Effector memory CD8-positive, alpha-beta T cell (primary cell): ENCODE measurements at places on chromosomes 5 and 9.

- DNase-seq: no peak
These were observed 376.8 kb downstream of the PIK3R1 start for GRCh38 chr5:68592351-68592750.

GRCh38 chr9:89743216-89743572 lies 138.4 kb downstream of the GADD45G start:
- peak; percentile 3 for DNase-seq

DNA sequence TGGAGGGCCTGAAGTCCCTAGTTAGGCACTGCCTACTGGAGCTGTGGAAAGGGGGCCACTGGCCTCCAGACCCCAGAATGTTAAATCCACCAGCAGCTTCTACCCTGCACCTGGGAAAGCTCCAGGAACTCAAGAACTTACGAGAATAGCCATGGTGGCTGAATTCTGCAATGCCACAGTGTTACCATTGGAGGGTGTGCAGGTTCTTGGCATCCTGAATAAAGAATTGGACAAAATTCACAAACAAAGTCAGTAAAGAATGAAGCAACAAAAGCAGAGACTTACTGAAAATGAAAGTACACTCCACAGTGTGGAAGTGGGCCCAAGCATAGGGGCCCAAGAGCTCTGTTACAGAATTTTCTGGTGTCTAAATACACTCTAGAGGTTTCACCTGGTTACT lies 107.0 kb downstream of the PRDM9 start:
- no peak for DNase-seq

- no peak for DNase-seq
These were observed 5.8 kb downstream of the UNC5A start for GRCh38 chr5:176816043-176816745.

GRCh38 chr9:37148181-37148580 lies 27.8 kb downstream of the ZCCHC7 start:
- DNase-seq: no peak

- no peak for DNase-seq
These were observed 107.2 kb downstream of the PDE4D start for GRCh38 chr5:59786334-59786805.

DNA sequence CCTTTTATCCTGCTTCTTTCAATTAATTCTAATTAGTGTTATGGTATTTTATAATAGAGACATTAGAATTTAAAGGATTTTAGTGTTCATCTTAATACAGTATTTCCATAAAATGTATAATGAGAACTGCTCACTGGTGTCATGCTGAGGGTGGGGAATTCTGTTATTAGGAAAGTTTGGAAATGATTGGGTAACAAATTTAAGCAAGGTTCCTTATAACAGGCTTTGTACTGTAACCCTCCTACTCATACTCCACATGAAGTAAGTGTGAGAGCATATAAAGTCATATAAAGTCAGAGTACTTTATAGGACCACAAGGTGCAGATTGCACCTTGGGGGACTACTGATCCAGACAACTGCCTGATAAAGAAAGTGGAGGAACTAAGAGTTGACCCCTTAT lies 42.2 kb downstream of the SV2C start:
- no peak for DNase-seq

GRCh38 chr5:56350597-56351170 lies 117.6 kb upstream of the ANKRD55 start:
- no peak for DNase-seq

- no peak for DNase-seq
These were observed 159.2 kb downstream of the CDC42SE2 start for GRCh38 chr5:131423056-131423455.

DNA sequence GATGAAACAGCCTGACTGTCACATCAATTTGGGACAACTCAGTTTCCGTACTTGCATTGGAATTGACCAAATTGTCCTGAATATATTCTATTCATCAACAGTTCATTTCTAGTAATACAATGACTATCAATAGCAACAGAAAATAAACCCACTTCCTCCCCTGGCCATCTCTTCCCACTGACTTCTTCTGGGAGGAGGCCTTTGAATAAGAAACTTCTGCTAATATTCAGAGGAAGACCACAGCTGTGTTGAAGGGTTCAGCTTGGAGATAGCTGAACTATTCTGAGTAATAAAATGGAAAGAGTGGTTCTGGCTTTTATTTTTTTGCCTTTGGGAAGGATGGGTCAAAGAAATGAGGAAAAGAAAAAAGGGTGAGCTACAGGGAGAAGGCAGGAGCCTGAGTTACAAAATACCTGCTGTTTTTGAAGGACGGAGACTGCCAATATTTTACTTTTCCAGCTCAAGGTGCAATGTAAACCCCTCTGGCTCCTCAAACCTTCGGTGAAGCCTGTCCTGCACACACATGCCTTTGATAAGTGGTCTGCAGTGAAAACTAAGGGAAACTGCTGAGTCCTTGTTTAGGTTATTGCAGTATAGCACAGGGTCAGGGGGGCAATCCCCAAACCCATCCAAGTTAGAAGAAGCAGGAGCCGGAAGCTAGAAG lies 29.9 kb downstream of the FYB1 start:
- no peak for DNase-seq

- DNase-seq: no peak
These were observed 39.6 kb upstream of the DMXL1 start for GRCh38 chr5:119031011-119031886.

- no peak for DNase-seq
These were observed 41.0 kb upstream of the SLC28A3 start for GRCh38 chr9:84381508-84381907.

GRCh38 chr9:129109537-129109903 lies 1.1 kb downstream of the CRAT start:
- DNase-seq: no peak

DNA sequence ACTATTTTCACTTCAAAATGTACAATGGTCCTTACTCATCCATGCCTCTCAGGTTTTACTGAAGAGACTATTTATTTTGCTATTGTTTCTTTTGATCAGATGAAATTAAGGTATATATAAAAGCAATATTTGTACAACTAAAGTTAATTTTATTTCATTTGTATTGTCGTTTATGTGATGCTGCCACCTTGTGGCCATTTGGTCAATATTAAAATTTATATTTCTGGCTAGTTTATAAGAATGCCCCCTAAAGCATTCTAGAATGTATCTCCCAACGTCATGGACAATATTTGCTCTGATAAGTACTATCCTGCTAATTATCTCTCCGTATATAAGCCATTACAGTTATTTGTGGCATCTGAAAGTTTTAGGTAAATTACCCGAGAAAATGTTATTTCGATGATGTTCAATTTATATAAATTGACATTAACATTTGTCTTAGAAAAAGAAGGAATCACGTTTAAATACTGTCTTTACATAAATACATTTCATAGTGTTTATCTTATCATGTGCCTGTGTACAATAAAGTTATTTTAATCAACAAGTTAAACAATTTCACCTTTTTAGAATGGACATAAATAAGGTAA lies 680.0 kb downstream of the TAF11L14 start:
- no peak for DNase-seq

DNA sequence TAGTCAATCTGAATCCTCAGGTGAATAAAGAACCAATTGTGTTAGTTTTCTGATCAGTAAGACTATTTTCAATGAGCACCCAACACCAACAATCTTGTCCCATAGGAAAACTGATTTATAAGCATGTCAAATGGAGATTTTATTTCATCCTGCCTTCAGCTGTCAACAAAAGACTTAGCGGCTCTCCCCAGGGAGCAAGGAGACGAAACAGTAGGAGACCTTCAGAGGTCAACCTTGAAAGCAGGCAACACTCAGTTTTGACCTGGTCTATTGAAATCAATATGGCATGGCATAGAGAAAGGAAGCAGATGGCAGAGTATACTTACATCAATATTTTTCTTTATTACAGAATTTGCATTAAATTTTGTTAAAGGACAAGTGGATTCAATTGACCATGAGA lies 34.1 kb downstream of the ZNF622 start:
- DNase-seq: no peak

DNA sequence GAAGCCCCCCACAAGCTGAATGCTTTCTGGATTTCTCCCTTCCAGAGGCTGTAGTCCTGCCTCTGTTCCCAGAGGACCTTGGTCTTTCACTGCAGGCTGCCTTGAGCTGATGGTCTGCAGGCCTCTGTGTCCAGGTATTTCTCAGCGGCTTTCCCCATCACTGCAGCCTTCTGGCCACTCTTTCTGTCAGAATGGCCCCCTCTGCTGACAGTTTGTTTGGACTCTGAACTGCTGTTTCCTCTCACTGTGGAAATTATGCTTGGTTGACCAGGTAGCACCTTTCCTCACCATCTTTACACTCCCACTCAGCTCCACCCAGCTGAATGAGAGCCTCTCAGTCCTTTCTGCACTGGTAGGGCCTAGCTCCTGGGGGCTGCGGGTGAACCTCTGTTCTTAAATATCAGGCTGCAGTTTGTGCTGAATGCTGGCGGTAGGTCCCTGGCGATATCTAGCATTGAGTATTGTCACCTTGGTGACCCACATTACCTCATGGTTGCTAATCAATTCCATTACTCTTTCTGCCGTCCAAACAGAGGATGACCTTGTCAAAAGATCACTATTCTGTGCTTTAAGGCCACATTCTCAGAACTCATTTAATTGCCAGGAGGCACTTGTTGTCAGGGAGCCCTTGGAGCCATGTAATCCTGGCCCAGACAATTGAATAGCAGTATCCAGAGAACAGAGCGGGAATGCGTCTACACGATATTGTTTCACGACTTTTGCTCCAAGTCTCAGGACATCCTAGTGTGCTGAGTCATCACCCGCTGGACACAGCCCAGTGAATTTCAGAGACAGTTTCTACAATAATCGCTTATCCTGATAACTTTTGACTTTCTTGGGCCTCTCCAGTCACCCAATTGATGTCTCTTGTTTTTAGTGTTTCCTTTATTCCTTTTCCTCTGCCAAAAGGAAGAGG lies 230.2 kb downstream of the TENT4A start:
- no peak for DNase-seq

- no peak for DNase-seq
These were observed 127.0 kb upstream of the RPS23 start for GRCh38 chr5:82405161-82405560.

GRCh38 chr5:132825834-132826391 lies 4.5 kb downstream of the SHROOM1 start:
- no peak for DNase-seq

DNA sequence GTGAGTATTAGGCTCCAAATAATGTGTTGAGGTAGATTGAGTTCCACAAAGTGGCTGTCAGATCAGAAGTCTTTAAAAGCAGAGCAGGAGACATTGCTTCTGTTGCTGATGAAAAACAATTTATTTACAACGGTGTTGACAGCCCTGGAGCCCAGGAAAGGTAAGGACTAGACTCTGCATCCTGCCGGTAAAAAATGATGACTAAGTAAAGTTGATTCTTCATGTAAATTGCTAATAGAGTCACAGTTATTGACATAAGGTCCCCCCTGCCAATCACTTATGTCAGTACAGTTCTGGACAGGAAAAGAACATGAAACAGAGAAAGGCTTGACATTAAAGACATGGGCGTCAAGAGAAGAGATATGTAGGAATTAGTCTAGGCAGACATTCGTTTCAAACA lies 552.5 kb downstream of the HTR1A start:
- DNase-seq: no peak

DNA sequence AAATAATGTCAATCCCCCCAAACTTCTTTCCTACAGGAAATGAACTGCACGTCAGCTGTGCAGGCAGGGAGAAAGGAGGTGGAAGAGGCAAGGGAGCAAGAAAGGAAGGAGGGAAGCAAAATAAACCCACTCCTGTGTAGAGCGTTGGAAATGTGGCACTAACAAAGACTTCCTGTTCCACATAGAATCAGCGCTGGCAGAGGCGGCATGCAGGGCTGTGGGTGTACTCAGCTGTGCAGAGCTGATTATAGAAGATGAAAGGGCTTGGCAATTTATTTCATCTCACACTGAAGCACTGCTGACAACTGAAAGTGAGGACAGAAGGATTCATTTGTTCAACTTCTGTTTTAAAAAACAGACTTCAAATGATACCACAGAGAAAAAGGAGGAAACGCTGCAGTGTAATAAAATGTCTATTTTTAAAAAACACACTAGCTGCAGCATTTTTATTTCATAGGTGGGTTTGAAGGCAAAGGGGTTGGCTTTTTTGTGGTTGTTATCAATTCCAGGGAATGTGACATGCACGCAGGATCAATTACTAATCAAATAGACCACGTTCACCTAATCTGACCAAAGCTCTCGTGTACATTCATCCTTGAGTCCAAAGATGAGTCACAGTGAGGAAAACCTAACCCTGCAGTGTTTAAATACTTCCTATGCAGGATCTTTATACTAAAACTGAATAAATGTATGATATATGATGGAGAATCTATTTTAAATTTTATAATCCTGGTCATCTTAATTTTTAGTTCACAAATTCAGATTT lies 583.5 kb downstream of the ZNF608 start:
- no peak for DNase-seq

DNA sequence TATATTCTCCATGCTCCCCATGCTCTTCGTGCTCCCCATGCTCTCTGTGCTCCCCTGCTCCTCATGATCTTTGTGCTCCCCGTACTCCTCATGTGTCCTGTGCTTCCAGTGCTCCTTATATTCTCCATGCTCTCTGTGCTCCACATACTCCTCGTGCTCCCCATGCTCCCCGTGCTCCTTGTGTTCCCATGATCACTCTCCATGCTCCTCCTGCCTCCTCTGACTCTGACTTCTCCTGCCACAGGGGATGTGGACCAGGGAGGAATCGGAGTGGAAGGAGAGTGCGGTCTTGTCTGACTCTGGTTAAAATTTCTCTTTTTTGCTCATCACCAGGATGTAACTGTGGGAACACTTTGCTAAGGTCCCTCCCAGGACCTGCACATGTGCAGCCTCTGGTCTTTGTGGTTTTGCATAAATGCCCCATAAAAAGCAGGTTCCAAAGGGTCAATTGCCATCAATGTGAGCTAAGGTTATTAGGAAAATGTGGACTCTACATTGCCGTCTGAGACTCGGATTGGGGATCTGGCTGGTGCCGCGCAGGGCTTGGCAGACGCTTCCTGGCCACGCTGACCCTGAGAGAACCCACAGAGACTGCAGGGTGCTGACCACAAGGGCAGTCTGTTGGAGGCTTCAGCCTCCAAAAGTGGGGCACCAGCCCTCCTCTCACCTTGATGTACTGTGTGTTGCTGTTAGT lies 52.5 kb downstream of the TRIP13 start:
- no peak for DNase-seq

DNA sequence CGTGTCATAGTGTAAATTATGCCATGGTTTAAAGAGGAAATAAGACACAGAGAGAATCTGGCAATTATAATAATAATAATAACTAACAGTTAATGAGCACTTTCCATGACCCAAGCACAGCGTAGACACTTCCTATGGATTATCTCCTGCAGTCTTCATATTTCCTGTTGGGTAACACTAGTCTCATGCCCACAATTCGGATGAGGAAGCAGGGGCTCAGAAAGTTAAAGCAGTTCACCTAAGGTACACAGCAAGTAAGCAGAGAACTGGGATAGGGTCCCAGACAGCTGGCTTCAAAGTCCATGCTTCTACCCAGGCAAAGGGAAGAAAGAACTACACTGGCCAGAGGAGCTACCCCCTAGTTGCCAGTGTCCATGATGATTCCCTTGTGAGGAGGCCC lies 27.9 kb upstream of the TGFBI start:
- no peak for DNase-seq

GRCh38 chr5:131525805-131526204 lies 109.2 kb downstream of the RAPGEF6 start:
- DNase-seq: no peak

- no peak for DNase-seq
These were observed 22.0 kb downstream of the CETN3 start for GRCh38 chr5:90387508-90387907.

GRCh38 chr5:473551-474192 lies 30.7 kb downstream of the EXOC3 start:
- DNase-seq: no peak

GRCh38 chr9:129270205-129270604 lies 92.1 kb upstream of the IER5L start:
- DNase-seq: peak; percentile 40
